NCI-H1417 treated with DMSO at 0.1 percent for 48 hours (cell line): ENCODE measurements at places on chromosomes 16 and 17.

DNA sequence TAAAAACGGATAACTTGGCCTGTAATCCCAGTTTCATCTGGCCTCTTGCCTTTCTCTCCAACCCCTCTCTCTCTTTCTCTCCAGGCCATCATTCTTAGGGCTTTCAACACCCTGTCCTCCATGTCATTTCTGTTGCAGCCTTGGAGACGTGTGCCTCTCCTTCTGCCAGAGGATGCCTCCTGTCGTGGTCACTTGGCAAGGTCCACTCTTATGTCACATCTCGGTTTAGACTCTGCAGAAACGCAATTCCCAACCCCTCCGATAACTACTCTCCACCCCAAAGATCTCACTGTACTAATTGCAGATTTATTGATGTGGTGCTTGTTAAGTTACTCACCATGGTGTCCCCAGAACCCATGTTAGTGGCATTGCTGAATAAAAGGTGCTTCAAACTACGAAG, 787.3 kb upstream of the RBFOX1 start:
- no peak for DNase-seq

GRCh38 chr16:58329135-58329534, 34.3 kb upstream of the PRSS54 start:
- DNase-seq: no peak

GRCh38 chr17:29020576-29020975, 14.7 kb upstream of the SEZ6 start:
- DNase-seq: no peak

DNA sequence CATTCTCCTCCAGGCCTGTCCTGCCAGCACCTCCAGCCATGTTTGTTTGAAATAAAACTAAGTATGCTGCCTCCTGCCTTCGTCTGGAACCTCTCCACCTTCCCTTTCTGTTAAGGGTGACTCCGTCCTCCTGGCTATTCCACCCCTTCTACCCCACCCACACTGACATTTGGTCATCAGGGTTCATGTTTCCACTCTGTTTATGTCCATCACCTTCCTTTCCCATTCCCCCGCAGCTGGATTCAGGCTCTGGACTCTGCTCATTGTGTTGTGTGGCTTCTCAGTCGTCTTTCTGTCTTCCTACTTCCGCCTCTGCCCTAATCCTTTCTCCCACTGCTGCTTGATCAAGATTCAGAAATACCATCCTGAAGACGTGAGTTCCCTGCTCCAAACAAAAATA, 28.6 kb downstream of the EPN2 start:
- no peak for DNase-seq

GRCh38 chr16:89633064-89633631, 19.7 kb downstream of the DPEP1 start:
- no peak for DNase-seq

DNA sequence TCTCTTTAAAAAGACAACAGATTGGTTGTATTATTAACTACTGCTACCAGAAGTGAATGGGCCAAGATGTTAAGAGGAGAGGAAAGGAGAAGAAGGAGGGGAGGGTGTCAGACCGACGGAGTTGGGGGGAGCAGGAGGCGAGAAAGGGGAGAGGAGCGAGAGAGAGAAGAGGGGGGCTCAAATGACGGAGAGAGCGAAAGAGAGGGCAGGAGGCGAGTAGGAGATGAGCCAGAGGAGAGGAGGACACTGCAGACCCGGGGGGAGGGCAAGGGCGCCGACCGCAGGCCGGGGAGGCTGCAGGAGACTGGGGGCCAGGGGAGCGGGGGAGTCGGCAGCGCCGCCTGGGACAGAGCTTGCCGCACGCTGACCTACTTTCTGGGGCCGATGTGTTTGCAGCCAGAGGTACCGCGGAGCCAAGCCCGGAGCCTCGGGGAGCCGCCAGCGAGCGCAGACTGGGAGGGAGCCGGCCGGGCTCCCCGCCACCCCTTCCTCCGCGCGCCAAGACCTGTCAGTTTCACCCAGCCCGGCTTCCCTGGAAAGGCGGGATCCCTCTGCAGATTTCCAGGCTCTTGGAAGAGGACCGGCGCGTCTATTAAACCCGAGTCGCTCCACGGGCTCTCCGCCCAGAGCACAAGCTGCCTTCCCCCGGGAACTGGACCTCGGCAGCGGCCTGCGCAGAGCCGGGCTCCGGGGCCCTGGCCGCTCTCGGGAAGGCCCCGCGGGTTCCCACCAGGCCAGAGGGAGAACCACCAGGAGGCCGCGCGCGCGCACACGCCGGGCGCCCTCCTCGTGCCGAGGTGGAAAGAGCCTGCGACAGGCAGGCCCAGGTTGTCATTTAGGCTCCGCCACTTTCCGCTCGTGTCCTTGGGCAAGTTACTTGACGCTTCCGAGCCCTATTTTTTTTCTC, 74.6 kb downstream of the CMC2 start:
- no peak for DNase-seq

GRCh38 chr16:2494616-2495015, 19.1 kb upstream of the ATP6V0C start:
- DNase-seq: no peak

DNA sequence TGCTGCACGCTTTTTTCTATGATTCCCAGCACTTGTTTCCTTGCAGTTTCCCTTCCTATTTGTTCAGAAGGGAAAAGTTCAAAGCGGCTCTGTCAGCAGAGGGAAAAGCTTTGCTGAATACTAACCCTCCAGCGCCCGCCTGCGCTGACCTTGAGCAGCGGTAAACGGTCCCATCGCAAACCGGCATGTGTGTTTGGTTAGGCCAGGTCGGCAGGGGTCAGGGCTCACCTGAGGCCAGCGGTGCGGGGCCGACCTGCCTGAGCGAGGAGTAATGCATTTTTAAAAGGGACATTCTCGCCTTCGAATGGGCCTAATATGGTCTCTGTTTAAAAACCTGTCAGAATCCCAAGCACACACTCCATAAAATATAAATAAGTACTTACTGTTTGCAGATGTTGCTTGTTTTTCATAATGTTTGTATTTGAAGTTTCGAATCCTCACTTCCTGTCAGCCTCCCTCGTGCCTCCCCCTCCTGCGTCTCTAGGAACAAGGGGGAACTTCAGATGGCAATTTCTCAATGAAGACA, 110.1 kb downstream of the IRX3 start:
- DNase-seq: no peak

- no peak for DNase-seq
Measured at GRCh38 chr16:31016018-31016417, 5.6 kb upstream of the STX1B start.

GRCh38 chr16:26134588-26134987, 442.8 kb downstream of the HS3ST4 start:
- DNase-seq: no peak

DNA sequence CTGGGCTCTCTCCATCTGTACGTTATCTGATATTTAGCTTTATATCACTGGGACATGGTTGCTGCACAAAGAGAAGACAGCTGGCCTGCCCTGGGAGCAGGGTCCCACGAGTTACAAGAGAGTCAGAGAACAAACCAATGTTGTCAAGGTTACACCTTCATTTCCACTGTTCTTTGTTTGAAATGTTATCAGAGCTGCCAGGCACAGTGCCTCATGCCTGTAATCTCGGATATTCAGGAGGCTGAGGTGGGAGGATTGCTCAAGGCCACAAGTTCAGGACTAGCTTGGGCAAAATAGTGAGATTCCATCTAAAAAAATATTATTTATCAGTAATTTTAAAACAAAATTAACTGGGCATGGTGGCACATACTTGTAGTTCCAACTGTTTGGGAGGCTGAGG, 34.6 kb downstream of the ATP6V0A1 start:
- no peak for DNase-seq
